NCI-H187 (cell line): ENCODE measurements at places on chromosomes 12 and 14.

GRCh38 chr14:51544471-51544870 lies 107.2 kb upstream of the FRMD6 start:
- DNase-seq = no peak

DNA sequence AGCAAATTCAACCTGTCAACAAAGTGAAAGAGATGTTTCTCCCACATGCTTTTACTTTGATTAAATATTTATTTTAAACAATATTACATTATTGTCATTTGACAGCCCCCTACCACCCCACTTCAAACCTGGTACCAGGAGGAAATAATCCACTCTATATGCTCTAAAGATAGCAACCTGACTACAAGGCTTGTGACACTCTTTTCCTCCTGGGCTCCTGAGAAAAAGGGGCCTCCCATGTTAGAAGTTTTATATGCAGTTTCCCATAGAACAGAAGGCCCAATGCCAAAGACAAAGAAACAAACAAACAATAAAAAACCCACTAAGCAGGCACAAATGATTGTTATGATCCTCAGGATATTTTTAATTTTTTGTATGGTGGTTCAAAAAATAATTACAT lies 73.6 kb downstream of the RPS29 start:
- DNase-seq = no peak

- no peak for DNase-seq
These were observed 25.2 kb upstream of the KRT78 start for GRCh38 chr12:52873832-52874572.

- no peak for DNase-seq
These were observed 216.2 kb downstream of the DUSP6 start for GRCh38 chr12:89135976-89136634.
